ENCODE measurements at places on chromosomes 6 and 20.

GRCh38 chr6:15776458-15776980, 113.7 kb upstream of the DTNBP1 start:
- DNase-seq: no peak

DNA sequence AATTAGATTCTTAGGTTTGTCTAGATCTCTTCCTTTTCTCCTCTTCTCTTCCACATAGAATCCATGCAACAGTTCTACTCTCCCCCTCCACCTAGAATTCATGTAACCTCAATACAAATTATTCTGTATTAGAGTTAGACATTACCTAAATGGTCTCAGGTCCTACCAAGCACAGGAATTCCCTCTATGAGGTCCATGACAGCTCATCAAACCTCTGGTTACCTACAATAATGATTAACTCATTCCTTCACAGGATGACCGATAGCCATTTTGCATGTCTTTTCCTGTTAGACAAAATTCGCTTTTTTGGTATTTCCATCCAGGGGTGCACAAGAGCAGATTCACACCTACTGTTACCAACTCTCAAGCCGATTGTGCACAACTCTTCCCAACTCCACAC, 27.4 kb upstream of the BMP2 start:
- no peak for DNase-seq

GRCh38 chr20:59648466-59649070, 44.2 kb downstream of the PHACTR3 start:
- no peak for DNase-seq

- no peak for DNase-seq
Measured at GRCh38 chr20:41179961-41180360, 42.6 kb downstream of the PLCG1 start.

- peak; percentile 1 for DNase-seq
Measured at GRCh38 chr6:122995921-122996793, at the start of gene CLVS2. TSS of gene CLVS2 (plus strand) at chr6:122996235. CDS start at chr6:122997778, 1,543 bp downstream.

DNA sequence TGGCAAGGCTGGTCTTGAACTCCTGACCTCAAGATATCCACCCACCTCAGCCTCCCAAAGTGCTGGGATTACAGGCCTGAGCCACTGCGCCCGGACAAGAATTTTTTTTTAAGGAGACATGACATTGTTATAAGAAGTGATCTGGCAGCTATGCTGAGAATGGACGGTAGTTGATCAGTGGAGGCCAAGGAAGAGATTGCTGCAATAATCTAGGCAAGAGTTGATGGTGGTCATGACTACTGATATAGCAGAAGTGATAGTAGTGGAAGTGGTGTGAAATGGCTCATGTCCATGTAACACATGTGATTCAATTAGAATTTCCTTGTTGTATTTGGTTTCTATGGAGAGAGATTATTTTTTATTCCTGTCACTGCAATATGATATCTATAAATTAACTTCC, 125.3 kb upstream of the CCN2 start:
- no peak for DNase-seq

DNA sequence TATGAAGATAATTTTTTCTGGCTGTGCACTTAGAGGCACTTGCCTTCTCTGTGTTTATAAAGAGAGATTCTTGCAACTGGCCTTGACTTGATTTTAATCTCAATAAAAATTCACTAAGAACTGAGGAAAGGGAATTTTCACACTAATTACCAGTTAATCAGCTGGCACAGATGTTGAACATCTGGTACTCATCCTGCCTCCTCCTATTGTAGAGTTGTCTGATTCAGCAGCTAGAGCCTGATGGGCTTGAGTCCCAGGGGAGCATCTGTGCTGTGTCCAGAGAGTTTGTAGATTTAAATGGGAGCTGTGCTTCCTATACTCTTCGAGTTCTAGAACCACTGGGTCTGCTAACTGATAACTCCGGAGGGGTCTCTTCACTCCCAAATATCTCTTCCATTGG, 284.4 kb upstream of the RNF24 start:
- DNase-seq: no peak

DNA sequence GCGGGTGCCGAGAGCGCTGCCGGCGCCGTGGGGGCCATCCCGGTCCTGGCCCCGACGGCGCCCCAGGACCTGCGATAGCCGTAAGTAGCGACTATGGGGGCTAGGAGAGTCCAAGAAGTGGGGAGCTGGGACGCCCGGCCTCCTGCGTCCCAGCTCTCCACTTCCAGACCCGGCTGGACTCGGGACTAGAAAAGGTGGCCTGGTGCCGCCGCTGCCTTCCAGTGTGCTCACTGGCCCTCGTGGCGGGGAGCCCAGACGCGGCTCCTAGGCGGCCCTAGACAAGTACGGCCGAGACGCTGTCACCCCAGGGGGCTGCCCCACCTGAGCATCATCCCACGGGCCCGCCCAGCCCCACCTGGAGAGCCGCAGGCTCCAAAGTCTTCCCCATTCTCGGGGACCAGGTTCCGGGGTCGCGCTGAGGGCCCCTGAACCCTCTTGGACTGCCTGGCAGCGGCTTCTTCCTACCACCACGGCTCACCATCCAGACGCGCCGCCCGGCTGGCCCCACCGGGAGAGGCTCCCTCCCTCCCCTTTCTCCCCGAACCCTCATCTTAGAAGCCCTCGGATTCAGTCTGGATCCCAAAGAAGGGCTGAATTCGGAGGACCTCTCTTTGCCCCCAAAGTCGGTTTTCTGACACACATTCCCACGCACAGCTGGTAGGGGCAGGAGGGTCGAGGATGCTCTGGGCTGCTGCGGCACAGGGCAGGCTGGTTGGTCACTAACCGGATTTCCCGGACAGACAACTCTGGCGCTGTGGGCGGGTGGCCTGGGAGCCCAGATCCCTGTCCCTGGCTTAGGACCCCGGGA, 870 bp upstream of the MDFI start:
- DNase-seq: no peak

DNA sequence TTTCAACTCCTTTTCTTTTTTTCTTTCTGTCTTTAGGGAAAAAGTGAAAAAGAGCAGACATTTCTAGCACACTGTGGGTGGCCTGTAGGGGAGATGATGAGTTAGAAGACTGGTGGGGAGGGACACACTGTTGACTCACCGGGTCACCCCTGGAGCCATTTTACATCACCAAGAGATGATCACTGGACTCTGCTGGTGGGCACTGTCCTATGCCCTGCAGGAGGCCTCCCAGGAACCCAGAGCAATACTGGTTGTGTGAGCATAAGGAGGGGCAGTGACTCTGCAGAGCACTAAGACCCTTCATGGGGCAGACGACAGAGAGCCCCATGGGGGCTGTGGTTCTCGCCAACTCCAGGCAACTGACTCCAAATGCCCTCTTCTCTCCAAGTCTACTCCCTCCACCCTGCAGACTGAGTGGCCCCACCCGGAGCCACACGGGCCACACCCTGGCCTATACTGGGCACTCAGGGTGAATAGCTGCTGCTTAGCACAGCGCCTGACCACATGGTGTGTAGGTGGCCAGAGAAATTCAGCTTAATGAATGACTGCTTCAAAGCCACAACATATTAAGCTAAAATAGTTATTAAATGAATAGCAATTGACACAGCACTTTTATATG, 177.5 kb downstream of the CDC5L start:
- no peak for DNase-seq

- DNase-seq: no peak
Measured at GRCh38 chr6:2558098-2558680, 192.5 kb downstream of the MYLK4 start.

- DNase-seq: no peak
Measured at GRCh38 chr6:162408826-162409535, 318.6 kb downstream of the PRKN start.

- DNase-seq: no peak
Measured at GRCh38 chr20:11077226-11077625, 403.4 kb upstream of the JAG1 start.

DNA sequence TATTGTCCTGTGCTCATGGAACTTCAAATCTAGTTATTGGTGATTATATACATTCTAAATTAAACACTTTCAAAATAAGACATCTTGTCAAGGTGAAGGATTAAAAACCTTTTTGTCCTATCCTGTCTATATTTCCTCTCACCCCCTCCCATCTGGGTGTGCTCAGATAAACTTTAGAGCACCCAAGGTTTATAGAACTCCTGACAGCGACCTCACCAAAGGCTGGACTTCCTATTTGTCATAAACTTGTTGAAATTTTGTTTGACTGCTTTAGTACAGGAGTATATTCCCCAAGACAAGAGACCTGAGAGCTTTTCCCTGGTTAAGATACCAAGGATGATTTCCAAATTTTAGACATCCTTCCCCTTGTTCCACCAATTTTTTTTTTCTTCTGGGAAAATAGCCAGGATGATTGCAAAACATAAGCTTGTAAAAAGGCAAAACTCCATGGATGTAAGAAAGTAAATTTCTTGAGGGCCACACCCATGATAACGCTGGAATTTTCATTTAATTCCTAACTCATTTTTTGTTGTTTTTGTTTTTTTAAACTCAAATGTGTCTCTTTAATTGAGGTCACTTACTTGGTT, 33.0 kb downstream of the CARMIL1 start:
- DNase-seq: no peak

DNA sequence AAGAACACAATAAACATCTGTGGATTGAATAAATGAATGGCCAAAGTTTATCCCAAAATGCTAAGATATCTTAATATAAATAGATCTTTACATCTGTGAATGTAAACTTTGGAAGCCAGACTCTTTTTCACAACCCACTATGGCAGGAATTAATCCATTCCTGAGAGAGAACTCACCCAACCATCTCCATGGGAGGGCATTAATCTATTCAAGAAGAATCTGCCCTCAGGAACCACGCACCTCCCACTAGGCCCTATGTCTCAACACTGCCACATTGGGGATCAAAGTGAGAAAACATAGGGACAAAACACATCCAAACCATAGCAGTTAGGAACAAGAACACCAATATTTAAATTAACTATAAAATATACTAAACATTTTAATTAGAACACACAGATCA, 3.4 kb downstream of the UBE3D start:
- DNase-seq: peak; percentile 65

GRCh38 chr20:35907017-35907701, 47.1 kb downstream of the SCAND1 start:
- DNase-seq: no peak

DNA sequence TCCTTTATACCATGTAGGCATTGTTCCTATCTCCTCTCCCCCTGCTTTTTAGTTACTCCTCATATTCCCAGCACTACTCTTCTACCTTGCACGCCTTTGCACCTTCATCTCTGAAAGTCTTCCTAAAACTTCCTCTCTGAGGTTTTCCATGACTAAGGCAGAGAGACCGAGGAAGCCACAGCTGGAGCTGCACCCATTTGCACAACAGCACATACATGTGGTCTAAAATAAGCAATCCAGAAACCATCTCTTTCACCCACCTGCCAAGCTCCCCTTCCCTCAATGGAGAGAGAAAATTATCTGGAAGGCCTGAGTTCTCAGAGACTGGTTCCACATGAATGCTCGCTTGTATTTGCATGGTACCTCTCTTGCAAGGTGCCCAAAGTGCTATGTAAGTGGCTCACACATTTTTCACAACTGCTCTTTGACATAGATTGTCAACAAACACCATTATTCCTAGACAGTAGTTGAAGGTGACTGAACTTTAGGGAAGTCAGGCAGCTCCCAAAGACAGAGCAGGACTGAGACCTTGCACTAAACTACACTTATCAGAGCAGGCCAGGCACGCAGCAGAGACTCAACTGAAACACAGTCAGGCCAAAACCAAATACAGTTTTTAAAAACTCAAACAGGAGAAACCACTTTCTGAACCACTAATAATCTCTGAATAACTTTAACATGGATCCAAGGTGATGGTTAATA, 313.2 kb downstream of the TFAP2A start:
- DNase-seq: no peak

GRCh38 chr20:20003031-20003954, 13.9 kb upstream of the NAA20 start:
- DNase-seq: peak; percentile 35

GRCh38 chr20:25624500-25624939, 706 bp upstream of the NANP start:
- DNase-seq: no peak

DNA sequence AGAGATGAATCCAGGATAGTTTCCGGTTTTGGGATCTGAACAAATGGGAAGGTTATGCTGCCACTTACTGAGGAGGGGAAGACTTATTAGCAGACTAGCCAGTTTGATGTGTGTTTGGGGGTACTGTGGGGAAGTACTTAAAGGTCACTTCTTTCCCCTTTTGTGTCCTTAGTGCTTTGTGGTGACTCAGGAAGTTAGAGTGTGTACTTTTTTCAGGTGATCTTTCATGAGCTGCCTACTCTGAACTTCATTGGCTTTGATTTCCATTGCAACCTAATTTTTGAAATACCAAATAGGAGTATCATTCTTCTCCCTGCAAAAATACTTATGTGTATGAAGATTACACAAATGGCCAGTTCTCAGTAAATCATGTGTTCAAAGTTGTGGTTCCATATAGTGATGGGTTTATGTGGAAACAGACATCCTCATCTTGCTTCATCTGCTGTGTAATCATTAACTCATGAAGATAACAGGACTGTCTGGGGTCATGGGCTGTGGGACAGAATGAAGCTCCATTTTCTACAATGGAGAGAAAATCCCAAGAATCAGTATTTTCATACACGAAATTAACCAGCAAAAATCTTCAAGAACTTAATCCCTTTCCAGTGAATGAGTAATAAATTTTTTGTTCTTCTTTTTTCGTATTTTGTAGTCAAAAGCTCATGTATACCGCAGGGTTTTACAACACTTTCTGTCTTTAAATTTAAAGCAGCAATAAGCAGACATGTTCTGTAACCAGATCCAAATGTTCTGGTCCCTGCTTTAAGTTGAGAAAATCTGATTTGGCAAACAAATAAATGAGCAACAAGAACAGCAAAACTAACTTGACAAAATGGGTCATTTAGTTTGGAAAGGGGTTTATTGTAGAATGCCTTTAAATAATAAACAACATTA, 272.2 kb upstream of the FLRT3 start:
- DNase-seq: no peak

GRCh38 chr6:166591961-166592520, 5.6 kb upstream of the RAMACL start:
- no peak for DNase-seq

DNA sequence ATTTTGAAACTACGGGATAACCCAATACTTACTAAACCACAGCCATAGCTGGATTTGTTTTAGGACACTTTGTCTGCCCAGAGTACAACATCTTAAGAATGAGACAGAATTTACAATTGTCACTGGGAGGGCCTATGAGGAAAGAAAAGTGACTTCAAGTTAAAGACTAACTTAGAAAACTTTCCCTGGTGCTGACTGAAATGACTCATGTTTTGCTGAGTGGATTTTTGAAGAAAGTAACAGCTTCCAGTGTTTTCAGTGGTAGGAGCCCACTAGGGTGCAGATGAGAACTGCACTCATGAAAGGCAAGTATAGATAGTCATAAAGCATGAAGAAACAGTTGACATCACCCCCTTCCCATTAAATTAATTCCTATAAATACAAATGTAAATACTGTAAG, 988.2 kb upstream of the MAP3K7 start:
- DNase-seq: no peak

Measured in brain microvascular endothelial cell (primary cell).